ENCODE measurements at places on chromosomes 13 and 19. TPM values are rescaled to one million over a fixed set of nuclear protein-coding genes. Genes with fewer than 3 reads are reported as not detected.

CAB39L gene
- 39.3 TPM for total RNA-seq

SERTM1 gene
- 0.48 TPM for total RNA-seq

PPM1N gene
- total RNA-seq, result 1.9 TPM

DNA sequence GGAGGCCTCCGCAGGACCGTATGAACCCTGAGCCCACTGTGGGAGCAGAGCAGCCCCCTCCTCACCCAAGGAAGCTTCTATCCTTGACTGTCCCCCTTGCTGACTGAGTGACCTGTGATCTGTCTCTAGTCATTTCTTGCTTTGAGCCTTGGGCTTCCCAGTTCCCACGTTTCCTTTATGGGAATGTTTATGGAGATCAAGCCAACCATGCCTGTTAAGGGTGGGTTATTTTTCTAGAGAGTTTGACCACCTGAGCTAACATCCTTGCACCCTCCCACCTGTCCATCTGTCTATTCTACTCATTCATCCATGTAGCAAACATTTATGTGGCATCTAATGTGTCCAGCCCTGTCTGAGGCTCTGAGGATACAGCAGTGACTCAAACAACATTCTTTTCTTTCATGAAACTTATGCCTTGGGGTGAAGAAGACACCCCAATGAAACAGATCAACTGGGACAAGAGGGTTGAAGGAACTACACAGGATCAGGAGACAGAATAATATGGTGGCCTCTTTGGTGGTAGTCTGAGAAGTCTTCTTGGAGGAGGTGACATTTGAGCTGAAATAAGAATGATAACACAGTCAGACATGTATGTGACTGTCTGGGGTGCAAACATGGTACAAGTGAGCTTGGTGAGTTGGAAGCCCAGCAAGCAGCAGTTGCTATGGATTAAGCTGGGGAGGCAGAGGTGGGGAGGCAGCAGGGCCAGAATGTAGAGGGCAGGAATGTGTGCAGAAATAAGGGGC is 30.5 kb downstream of the CERS4 start:
- no peak for DNase-seq

DNA sequence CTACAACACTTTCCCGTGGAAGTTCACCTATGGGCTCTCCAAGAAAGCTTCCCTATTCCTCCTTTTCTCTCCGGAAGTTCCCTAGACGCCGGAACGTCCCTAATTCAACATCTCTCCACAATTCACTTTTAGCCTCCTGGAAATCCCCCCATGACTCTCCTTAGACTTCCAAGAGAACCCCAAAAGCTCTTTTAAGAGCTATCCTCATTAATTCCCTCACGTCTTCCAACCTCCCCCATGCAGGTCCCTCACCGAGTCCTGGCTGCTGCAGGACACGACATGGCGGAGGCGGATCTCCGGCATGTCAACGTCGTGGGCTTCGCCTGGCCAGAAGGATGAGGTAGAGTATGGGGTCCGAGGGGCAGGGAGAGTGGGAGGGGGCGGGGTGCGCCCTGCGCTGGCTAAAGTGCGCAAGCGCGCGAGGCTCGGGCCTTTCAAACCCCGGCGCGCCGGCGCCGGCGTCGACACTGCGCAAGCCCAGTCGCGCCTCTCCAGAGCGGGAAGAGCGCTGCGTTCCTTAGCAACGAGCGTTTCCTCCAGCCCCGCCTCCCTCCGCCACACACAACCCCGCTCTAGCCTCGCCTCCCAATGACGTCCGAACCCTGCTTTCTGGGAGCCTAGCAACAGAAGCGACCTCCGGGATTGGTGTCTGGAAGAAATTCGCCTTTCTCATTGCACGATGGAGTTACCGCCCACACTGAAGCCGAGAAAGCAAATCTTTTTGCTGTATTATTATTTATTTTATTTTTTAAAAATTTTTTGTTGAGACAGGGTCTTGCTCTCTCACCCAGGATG is at the start of the genes PINLYP and XRCC1:
Gene PINLYP, plus strand, starts transcription at position 646 of the 795 bp plus-strand sequence. CDS start 1,391 bp downstream, outside the sequence.
Gene XRCC1, minus strand, starts transcription at position 372 of the 795 bp plus-strand sequence. Its CDS starts 69 bp downstream, at position 303.
- peak; percentile 99 for DNase-seq

- no peak for DNase-seq
Observed at GRCh38 chr13:86020351-86021002, 221.3 kb upstream of the SLITRK6 start.

DNA sequence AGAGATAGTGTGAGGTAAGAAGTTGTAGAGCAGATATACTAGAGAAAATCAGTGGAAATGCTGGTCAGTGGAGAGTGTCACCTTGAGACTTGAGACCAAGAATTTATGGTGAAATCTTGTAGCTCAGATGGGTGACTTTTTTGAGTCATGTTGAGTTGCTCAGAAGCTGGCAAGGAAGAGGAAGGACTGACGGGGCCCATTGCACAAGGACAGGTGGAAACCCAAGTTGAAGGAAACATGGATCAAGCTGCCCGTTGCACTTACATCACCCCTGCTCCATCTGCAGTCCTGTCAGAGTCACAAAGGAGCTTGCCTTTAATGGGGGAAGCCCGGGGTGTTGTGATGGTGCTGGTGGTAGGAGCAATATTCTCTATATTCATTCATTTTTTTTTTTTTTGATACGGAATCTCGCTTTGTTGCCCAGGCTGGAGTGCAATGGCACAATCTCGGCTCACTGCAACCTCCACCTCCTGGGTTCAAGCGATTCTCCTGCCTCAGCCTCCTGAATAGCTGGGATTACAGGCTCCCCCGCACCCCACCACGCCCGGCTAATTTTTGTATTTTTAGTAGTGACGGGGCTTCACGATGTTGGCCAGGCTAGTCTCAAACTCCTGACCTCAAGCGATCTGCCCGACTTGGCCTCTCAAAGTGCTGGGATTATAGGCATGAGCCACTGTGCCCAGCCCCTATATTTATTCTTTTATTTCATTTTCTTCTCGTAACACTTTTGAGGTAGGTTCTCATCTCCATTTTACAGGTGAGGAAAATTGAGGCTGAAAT is 27.4 kb downstream of the UBAC2 start:
- no peak for DNase-seq

GRCh38 chr19:5238700-5239099 is 101.9 kb downstream of the PTPRS start:
- DNase-seq, result no peak

DNA sequence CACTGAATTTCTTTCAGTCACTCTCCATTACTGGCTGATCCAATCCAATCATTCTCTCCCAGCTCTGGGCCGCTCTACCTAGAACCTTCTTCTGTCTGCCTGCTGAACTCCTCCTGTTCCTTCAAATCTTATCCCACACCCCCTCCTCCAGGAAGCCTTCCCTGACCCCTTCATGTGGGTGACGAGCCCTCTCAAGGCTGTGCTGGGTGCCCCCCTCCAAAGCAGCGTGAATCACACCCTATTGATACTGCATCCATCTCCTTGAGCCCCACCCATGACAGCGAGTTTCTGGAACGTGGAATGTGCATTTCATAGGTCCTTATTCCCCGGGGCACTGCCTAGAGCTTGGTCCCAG is 3.2 kb downstream of the PIH1D1 start:
- DNase-seq, result no peak

GRCh38 chr13:64884976-64885375 is 2345.2 kb downstream of the PCDH9 start:
- DNase-seq, result no peak

DNA sequence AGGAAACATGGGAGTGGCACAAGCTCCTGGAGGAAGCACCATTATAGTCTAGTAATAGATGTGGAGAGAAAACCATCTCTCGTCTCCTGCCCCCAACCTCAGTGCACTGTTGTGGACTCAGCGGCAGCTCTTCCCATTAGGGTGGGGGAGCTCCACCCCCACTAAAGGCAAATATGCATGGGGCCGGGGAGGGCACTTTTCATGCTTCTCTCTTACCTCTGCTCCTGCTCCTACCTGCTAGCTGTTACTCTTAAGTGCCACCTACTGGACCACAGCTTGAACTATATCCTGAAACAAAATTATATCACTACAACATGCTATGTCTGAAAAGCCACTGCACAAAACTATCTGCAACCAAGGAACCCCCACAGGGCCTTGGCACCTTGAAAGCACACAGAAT is 112.6 kb upstream of the DACH1 start:
- no peak for DNase-seq

DNA sequence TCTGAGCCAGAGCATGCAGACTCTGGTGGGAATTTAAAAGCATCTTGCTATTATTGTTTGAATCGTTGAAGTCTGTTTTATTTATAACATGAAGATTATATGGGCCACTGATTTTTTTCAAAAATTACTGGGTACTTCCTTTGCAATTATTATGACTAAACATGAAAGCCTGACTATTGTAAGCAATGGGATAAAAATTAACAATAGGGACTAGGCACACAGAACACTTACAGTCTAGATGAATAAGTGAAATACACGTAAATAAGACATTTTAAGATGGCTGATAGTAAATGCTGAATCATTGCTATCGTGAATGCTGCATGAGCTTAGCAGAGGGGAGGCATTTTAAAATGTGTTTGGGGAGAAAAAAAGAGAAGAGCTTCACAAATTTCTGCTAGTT is 81.0 kb upstream of the MAB21L1 start:
- DNase-seq, result no peak

- DNase-seq, result no peak
Observed at GRCh38 chr13:47066226-47066625, 169.4 kb upstream of the HTR2A start.

GRCh38 chr13:46893221-46893740 is 3.6 kb downstream of the HTR2A start:
- DNase-seq, result no peak

GRCh38 chr13:55887561-55887960 is 1253.2 kb upstream of the PRR20A start:
- no peak for DNase-seq

- no peak for DNase-seq
Observed at GRCh38 chr13:45564133-45564776, 51.3 kb downstream of the ERICH6B start.

DNA sequence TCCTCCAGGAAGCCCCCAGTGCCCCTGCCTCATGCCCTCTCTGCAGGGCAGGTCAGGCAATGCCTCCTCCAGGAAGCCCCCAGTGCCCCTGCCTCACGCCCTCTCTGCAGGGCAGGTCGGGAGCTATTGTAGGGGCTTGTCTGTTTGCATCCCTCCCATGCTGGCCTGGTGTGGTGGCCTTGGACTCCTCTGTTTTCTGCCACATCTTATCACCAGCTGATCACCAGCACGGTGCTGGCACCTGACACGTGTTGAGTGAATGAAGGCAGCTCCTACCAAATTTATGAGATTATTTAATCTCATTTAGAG is 51.5 kb upstream of the C13orf46 start:
- DNase-seq, result no peak

DNA sequence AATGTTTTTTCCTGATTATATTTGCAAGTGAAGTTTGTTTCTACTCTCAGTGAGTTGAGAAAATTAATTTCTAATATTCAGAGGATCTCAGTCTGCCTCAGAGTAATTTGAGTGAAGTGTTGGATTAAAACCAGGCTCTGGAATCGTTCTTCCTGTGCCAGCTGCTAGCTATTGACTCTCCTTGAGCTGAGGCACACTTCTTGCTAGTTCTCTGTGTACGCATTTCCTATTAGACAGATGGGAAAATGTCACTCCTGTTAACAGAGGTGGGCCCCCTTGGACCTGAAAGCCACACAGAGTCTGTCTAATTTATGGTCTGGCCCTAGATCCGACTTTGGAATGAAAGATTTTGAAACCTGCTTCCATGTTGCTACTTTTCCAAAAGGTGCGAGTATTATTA is 107.6 kb upstream of the RNF113B start:
- DNase-seq, result no peak

- DNase-seq, result no peak
Observed at GRCh38 chr19:38039966-38040365, 133.0 kb downstream of the SIPA1L3 start.

GRCh38 chr19:11461453-11461852 is 19.4 kb downstream of the ELAVL3 start:
- DNase-seq, result no peak

DNA sequence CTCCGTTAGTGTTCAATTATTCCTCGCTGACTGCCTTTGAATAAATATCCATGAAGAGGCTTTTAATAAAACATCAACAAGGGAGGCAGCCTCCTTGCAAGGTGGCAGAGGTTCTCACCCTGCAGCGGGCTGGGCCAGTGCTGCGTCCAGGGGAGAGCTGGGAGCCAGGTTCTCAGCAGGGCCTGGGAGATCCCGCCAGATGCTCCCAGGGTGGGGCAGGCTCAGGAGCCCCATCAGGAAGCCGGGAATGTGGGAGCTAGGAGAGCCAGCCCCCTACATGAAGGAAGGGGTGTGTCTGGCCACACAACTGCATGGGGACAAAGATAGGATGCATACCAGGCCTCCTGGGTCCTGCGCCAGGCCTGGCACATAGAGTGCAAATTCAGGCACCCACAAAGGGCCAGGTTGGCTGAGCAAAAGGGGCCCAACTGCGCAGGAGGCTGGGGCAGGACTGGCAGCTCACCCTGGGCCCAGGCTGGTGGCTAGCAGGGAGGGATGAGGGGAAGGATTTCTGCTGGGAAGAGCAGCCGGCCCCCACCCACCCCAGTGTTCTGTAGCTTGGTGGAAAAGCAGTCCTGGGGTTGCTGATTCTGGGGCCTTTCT is 22.8 kb downstream of the VSTM2B start:
- DNase-seq, result peak; percentile 52

DNA sequence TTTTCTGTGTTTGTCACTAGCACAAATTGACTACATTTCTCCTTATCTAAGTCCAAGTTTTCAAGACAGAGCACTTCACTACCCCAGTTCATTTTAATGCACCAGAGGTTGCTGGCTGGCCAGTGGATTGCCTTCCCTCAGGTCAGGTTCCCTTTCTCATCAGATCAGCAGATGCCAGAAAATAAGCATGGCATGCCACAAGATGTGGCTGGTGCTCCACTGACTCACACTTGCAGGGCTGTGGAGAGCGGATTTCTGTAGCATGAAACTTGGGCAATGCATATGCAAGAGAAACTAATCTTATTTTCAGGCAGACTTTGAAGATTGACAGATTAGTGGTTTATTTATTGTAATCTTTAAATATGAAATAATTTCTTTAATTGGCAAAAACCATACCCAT is 79.5 kb downstream of the RUBCNL start:
- DNase-seq, result no peak

DNA sequence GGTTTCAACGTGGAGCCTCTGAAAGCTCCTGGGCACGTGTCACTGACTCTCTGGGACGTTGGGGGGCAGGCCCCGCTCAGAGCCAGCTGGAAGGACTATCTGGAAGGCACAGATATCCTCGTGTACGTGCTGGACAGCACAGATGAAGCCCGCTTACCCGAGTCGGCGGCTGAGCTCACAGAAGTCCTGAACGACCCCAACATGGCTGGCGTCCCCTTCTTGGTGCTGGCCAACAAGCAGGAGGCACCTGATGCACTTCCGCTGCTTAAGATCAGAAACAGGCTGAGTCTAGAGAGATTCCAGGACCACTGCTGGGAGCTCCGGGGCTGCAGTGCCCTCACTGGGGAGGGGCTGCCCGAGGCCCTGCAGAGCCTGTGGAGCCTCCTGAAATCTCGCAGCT is 2.3 kb downstream of the ARL11 start:
- DNase-seq, result no peak

DNA sequence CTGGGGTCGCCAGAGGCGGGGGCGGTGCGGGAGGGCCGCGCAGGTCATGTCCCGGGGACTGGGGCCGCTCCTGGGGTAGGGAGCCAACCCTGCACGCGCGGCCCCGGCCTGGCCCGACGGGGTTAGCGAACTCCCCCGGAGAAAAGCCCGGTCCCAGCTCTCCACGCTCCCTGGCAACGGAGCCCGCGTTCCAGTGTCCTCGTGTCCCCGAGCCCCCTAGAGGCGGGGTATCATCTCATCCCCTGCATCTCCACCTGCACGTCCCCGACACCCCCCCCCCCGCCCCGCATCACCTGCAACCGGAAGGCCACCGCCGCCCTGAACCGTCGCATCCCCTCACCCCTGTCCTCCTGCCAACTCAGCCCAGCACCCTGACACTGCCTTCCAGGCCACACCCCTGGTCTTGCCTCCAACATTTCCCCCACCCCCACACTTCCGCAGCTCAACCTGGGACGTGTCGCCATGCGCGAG is 2.7 kb downstream of the WDR88 start:
- no peak for DNase-seq

All from posterior vena cava (tissue), 2 donors.